Chondrocyte (in vitro differentiated cells): ENCODE measurements at places on chromosomes 3 and 15. TPM values are rescaled to one million over a fixed set of nuclear protein-coding genes. Genes with fewer than 3 reads are reported as not detected.

The CPN2 gene
- total RNA-seq, result not detected in 3 replicates

DNA sequence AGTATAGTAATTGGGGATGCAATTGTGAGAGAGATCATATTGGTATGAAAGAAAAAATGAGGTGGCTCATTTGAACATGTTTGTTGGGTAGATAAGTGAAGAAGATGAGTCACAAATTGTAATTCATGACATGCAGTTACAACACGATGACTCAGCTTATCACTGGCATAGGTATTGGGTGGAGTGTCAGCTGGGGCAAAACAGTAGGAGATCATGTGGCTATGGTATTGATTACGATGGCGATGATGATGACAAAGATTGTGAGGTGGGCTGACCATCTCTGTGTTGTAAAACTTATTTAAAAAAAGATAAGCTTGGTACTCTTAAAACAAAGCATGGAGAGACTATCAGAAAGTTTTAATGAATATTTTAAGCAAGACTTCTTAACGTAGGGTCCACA lies 11.6 kb upstream of the DPH6 start:
- H3K4me1 ChIP-seq, result peaks cover 9% of the 10 kb centered on the region
- DNase-seq, result no peak
- H3K27me3 ChIP-seq, result no peaks in the 10 kb centered on the region
- no peak overlapping the region for H3K4me3 ChIP-seq

DNA sequence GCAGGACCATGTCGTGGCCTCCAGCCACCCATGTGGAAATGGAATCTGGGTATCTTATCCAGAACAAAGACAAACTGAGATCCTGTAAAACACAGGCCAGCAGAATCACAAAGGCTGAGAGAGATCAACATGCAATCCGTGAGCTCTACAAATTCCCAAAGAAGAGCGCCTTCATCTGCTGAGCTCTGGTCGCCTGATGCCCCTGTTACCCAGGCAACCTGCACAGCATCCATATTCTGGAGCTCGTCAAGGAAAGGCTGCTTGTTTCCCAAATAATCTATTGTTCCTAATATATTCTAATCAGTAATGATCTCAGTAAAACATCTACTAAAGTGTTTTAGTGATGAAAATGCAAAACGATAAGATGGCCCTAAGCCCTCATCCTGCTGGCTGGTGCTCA lies 133.6 kb downstream of the OCA2 start:
- no peak for DNase-seq
- H3K36me3 ChIP-seq, result no peaks in the 10 kb centered on the region
- no peak overlapping the region for H3K27ac ChIP-seq
- no peak overlapping the region for H3K4me3 ChIP-seq

The FOXB1 gene
- total RNA-seq, result not detected in 3 replicates

The CD96 gene
- total RNA-seq, result 0.17 to 0.27 TPM (median 0.23 TPM) in 3 replicates

The CD200R1 gene
- total RNA-seq, result not detected in 3 replicates

DNA sequence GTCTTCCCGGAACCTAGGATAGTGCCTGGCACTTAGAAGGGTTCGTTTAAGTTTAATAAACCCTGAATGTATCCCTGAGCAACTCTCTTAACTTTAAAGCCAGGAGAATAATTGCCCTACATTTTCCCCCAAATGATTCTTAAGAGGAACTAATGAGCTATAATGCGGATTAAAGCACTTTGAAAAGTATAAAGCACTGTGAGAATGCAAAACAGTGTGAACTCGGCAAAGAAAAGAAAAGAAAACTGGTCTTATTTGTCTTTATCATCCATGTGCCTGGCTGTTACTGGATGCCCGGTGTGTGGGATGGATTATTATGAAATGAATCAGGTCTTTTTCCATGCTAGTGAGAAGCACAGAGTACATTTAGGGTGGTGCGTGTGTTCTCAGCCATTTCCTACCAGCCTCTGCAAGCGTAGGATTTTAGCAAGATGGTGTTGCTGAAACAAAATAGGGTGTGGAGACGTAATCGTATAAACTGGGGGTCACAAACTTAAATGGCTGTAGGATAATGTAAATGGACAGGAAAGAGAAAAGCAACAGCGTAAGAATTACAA lies 983 bp downstream of the KBTBD12 start:
- no peak overlapping the region for H3K4me3 ChIP-seq
- H3K4me1 ChIP-seq, result peaks cover 16% of the 10 kb centered on the region
- H3K27ac ChIP-seq, result no peak overlapping the region

GRCh38 chr15:84889313-84889990 lies 5.0 kb downstream of the SLC28A1 start:
- H3K27ac ChIP-seq, result no peak overlapping the region
- H3K4me1 ChIP-seq, result no peaks in the 10 kb centered on the region
- no peak overlapping the region for H3K4me3 ChIP-seq
- no peaks in the 10 kb centered on the region for H3K36me3 ChIP-seq
- no peak for DNase-seq
- peaks cover 8% of the 10 kb centered on the region for H3K27me3 ChIP-seq

The ITIH1 gene
- total RNA-seq, result not detected in 3 replicates

The CDHR4 gene
- not detected in 3 replicates for total RNA-seq

The PLS1 gene
- total RNA-seq, result 2.0 to 2.5 TPM (median 2.4 TPM) in 3 replicates

The FBXO40 gene
- 0.08 TPM in 1 of 3 replicates, not detected in the others for total RNA-seq

- no peak for DNase-seq
- no peak overlapping the region for H3K4me3 ChIP-seq
- no peaks in the 10 kb centered on the region for H3K36me3 ChIP-seq
- no peak overlapping the region for H3K27ac ChIP-seq
- no peaks in the 10 kb centered on the region for H3K4me1 ChIP-seq
Observed at GRCh38 chr3:77236118-77236517, 196.2 kb downstream of the ROBO2 start.

DNA sequence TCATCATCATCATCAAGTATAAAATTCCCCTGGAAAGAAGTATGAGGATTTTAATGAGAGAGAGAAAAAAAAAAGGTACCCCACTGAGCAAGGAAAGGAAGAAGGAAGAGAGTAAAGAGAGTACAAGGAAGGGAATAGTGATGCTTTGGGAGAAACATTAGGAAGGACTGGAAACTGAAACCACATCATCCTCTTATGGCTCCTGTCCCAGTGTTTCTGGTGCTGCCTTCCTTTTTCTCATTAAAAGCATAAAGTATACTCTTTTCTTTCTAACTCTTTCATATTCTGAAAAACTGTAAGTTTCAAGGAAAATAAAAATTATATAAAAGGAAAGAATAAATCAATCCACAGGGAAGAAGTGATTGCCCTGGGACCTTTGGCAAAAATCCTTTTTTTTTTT lies 616.4 kb upstream of the CBLB start:
- no peak overlapping the region for H3K27ac ChIP-seq
- no peak overlapping the region for H3K4me3 ChIP-seq
- H3K36me3 ChIP-seq, result no peaks in the 10 kb centered on the region
- peaks cover 11% of the 10 kb centered on the region for H3K4me1 ChIP-seq
- H3K27me3 ChIP-seq, result no peaks in the 10 kb centered on the region
- no peak for DNase-seq

The PTH1R gene
- 2.4 to 6.3 TPM (median 3.1 TPM) in 3 replicates for total RNA-seq

DNA sequence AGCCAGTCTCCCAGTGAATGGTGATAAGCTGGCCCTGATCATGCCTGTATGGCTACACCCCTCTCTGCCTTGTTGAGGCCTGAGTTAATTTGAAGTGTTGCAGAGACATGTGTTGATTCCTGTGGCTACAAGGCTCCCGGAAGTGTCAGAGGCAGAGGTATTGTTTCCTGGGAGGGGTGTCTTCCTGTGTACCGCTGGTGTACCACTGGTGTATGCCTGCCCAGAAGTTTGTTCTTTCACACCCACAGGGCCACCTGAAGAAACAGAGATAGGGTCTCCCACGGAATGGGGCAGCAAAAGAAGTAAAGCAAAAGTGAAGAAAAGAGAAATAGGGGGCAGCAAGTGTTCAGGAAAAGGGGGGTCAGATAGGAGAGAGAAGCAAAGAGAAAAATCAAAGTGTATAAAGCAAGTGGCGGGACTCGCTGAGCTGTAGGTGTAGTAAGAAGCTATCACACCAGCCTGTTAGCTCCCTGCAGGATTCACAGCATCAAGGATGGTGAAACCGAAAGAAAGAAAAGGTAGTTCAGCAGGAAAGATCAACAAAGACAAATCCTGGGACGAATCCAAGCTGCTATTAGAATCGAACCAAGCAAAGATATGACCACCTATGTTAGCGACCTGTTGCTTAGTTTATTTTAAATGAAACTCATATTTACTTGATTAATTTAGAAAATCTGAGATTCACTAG lies 36.6 kb upstream of the CD47 start:
- no peak for DNase-seq
- H3K27me3 ChIP-seq, result peaks cover 2% of the 10 kb centered on the region
- no peak overlapping the region for H3K27ac ChIP-seq
- no peaks in the 10 kb centered on the region for H3K36me3 ChIP-seq
- H3K4me3 ChIP-seq, result no peak overlapping the region

DNA sequence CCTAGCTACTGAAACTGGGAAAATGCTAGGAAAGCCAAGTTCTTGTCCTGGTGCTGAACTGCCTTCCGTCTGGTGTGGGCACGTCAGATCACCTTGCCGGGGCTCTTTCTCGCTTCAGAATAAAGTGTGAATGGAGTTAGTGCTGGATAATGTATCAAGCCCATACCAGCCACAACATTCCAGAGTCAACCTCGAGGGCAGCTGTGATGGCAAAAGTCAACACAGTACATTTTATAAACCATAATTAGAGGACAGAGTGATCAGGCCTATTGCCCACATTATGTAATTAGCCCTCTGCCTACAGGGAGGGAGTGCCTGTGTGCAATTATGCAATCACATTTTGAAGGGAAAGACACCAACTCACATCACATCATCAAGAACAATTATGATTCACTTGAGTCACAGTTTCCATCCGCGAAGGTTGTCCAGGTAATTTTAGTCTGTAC lies 165.2 kb downstream of the RORA start:
- no peaks in the 10 kb centered on the region for H3K27me3 ChIP-seq
- no peak overlapping the region for H3K27ac ChIP-seq
- no peak overlapping the region for H3K4me3 ChIP-seq
- no peaks in the 10 kb centered on the region for H3K36me3 ChIP-seq

The SKOR1 gene
- 0.15 to 0.27 TPM (median 0.22 TPM) in 3 replicates for total RNA-seq

DNA sequence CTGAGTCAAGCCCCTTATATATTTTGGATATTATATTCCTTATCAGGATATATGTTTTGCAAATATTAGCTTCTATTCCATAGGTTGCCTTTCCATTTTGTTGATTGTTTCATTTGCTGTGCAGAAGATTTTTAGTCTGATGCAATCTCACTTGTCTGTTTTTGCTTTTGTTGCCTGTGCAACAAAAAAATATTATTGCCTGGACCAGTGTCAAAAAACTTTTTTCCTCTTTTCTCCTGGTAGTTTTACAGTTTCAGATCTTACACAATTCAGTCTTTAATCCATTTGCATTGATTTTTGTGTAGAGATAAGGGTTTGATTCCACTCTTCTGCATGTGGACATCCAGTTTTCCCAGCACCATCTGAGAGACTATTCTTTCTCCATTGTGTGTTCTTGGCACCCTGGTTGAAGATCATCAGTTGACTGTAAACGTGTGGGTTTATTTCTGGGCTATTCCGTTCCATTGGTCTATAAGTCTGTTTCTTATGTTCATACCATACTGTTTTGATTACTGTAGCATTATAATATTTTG lies 228.9 kb upstream of the NR2E3 start:
- no peaks in the 10 kb centered on the region for H3K4me1 ChIP-seq
- peaks cover 9% of the 10 kb centered on the region for H3K36me3 ChIP-seq
- no peak for DNase-seq
- no peak overlapping the region for H3K27ac ChIP-seq
- H3K4me3 ChIP-seq, result no peak overlapping the region

- no peak for DNase-seq
- peaks cover 5% of the 10 kb centered on the region for H3K36me3 ChIP-seq
- no peaks in the 10 kb centered on the region for H3K27me3 ChIP-seq
- H3K4me1 ChIP-seq, result peaks cover 16% of the 10 kb centered on the region
Observed at GRCh38 chr3:189589179-189589569, 42.0 kb upstream of the TP63 start.

- DNase-seq, result no peak
- no peaks in the 10 kb centered on the region for H3K27me3 ChIP-seq
- peak overlapping the region; percentile 71 for H3K27ac ChIP-seq
- H3K36me3 ChIP-seq, result no peaks in the 10 kb centered on the region
Observed at GRCh38 chr3:125141596-125142419, 70.7 kb downstream of the SLC12A8 start.

- H3K36me3 ChIP-seq, result peaks cover 11% of the 10 kb centered on the region
- H3K27ac ChIP-seq, result no peak overlapping the region
- H3K4me1 ChIP-seq, result peaks cover 43% of the 10 kb centered on the region
- H3K27me3 ChIP-seq, result no peaks in the 10 kb centered on the region
Observed at GRCh38 chr3:99393961-99394360, 244.4 kb upstream of the COL8A1 start.

- H3K4me1 ChIP-seq, result peaks cover 16% of the 10 kb centered on the region
- peaks cover 10% of the 10 kb centered on the region for H3K36me3 ChIP-seq
- no peak for DNase-seq
- no peaks in the 10 kb centered on the region for H3K27me3 ChIP-seq
Observed at GRCh38 chr15:28153492-28154119, 54.5 kb upstream of the OCA2 start.

The GP9 gene
- not detected in 3 replicates for total RNA-seq

The AMOTL2 gene
- total RNA-seq, result 145 to 259 TPM (median 256 TPM) in 3 replicates

DNA sequence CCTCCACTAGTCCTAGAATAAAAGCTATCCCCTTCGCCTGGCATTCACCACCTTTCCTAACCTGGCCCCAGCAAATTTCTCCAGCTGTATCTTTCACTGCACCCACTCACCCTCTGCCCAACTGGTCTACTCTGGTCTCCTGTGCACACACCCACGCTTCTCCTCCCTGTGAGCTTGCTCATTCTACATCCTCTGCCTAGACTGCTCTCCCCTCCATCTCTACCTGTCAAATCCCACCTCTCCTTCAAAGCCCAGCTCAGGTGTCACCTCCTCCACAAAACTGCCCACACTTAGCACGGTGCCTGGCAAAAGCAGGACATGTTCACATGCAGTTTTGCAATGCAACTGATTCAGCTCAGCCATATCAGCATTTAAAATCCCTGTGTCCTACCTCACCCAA lies 45.8 kb upstream of the NTRK3 start:
- H3K27me3 ChIP-seq, result peaks cover 11% of the 10 kb centered on the region
- H3K4me3 ChIP-seq, result no peak overlapping the region
- DNase-seq, result no peak
- no peaks in the 10 kb centered on the region for H3K36me3 ChIP-seq

GRCh38 chr3:16364323-16364722 lies 99.3 kb downstream of the OXNAD1 start:
- peaks cover 27% of the 10 kb centered on the region for H3K4me1 ChIP-seq
- H3K27me3 ChIP-seq, result no peaks in the 10 kb centered on the region
- H3K36me3 ChIP-seq, result peaks cover 21% of the 10 kb centered on the region
- no peak overlapping the region for H3K4me3 ChIP-seq
- no peak for DNase-seq
